ENCODE measurements at places on chromosomes 2 and 18.

GRCh38 chr2:176284461-176285049 is 15.3 kb downstream of the MTX2 start:
- DNase-seq = no peak

- DNase-seq = no peak
Observed at GRCh38 chr2:111099402-111099801, 21.3 kb upstream of the BCL2L11 start.

DNA sequence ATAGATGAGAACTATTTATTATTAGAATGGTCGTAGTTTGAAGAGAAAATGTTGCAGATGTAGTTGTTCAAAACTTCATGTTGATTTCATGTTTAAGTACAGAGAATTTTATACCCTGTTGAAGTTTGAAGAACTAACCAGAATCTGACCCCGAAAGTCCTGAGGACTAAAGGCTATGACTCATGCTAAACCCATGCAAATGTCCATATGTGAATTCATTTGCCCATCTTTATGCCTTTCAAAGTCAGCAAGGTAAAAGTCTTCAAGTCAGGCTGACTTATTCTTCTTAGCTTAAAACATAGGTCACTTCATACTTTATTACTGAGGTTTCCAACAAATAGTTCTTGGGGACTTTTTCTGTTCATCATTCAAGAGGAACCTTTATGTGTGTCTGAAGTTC is 185.5 kb downstream of the CCDC85A start:
- DNase-seq = no peak

- no peak for DNase-seq
Observed at GRCh38 chr2:181814057-181814491, 77.5 kb upstream of the ITPRID2 start.

Measured in activated naive CD4-positive, alpha-beta T cell treated with Interleukin-2 at 50 U/mL for 16 hours (primary cell).